ENCODE measurements at places on chromosomes 12 and 14. TPM values are rescaled to one million over a fixed set of nuclear protein-coding genes. Genes with fewer than 3 reads are reported as not detected.
A peak's percentile ranks its signal among the peaks of the same experiment; 100 is the strongest.

ST8SIA1 gene
- not detected for total RNA-seq

GRCh38 chr12:29110506-29111442 lies 38.3 kb upstream of the FAR2 start:
- no peak for DNase-seq

- DNase-seq = no peak
Measured at GRCh38 chr12:93080994-93081809, 152.1 kb upstream of the EEA1 start.

- DNase-seq = no peak
Measured at GRCh38 chr12:132204063-132204792, 60.0 kb downstream of the NOC4L start.

GRCh38 chr12:111838353-111838752 lies 3.7 kb upstream of the MAPKAPK5 start:
- DNase-seq = no peak

GRCh38 chr14:100340423-100340813 lies 17.3 kb downstream of the SLC25A47 start:
- DNase-seq = no peak

GRCh38 chr12:39173726-39174125 lies 268.3 kb upstream of the CPNE8 start:
- no peak for DNase-seq

RNFT2 gene
- total RNA-seq = 34.9 TPM

SLC6A13 gene
- total RNA-seq = 0.39 TPM

- DNase-seq = no peak
Measured at GRCh38 chr12:26286186-26286585, 90.8 kb downstream of the SSPN start.

TXNDC16 gene
- total RNA-seq = 2.7 TPM

RBP5 gene
- 0.22 TPM for total RNA-seq

GRCh38 chr14:101707068-101707842 lies 54.3 kb upstream of the PPP2R5C start:
- peak; percentile 70 for DNase-seq

TPH2 gene
- total RNA-seq = not detected

DNA sequence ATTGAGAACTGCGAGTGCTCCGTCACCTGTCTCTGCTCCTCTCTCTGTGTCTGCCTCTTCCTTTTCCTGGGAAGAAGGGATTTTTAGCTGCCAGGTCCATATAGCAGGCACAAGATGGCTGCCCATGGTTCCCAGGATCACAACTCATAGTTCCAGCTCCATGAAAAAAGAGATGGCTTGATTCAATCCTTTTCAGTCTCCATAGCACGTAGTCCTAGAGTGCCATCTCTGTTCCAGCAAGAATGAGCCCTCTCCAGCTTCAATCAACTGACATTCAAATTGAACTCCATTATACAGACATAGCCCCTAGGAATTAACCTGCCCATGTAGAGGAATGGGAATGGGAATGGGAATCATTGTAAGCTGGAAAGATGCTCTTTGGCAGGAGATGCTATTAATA lies 34.7 kb upstream of the RTRAF start:
- no peak for DNase-seq

- no peak for DNase-seq
Measured at GRCh38 chr12:112216223-112216622, 90.9 kb downstream of the TRAFD1 start.

- DNase-seq = no peak
Measured at GRCh38 chr12:122352394-122352793, 70.1 kb downstream of the CLIP1 start.

DNA sequence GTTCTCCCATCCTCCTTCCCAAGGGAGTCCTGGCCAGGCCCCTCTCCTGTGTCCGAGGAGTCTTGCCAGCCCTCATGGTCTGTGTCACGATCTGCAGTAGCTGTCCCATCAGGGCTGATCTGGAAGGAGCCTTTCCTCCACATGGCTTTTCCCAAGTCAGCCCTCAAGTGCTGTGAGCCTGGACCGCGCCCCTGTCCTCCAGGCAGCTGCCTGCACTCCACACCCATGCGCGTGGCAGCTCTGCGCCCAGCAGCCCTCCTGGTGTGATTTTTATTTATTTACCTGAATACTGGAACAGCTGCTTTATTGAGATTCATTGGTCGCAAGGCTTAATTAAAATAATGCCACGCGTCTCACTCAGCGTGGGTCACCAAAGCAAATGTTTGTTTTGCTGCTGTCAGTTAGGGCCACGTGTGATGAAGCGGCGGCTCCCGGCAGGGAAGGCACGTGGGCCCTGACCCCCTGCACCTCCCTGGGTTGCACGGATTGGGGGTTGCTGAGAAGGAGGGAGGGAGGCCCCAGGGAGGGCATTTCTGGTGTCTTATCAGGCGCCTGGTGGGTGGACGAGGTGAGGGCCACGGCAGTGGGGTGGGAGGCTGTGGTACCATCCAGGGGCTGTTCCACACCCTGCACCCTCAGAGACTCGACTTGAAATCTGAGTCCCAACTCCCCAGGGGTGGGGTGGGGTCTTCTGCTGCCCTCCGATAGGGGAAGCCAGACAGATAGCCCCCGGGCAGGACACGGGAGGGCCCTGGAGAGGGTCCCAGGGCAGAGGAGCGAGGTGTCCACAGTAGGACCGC lies 206.3 kb upstream of the C14orf180 start:
- no peak for DNase-seq

SERPINA1 gene
- total RNA-seq = 9.1 TPM

KLHL33 gene
- 0.05 TPM for total RNA-seq

DIO2 gene
- 0.10 TPM for total RNA-seq

GRCh38 chr12:40436564-40436963 lies 211.8 kb downstream of the LRRK2 start:
- DNase-seq = no peak

OTOGL gene
- total RNA-seq = not detected

GRCh38 chr14:52596320-52596719 lies 43.7 kb downstream of the GPR137C start:
- DNase-seq = no peak

DNA sequence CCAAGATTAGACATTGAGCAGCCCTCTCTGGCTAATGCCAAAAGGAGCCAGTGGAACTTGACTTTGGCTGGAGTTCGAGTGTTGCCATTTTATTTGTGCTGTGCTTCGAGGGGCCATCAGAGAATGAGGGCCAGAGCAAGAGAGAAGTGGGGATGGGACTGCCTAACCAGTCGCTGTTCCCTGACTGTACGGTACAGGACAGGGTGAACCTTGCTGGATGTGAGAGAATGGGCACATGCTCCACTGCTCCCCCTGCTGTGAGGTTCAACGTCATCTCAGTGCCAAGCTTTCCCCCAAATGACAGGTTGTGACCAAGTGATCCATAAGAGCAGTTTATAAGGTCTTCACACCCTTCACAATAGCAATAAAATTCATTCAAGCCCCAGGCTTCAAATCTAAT lies 55.1 kb upstream of the BCL11B start:
- DNase-seq = no peak

LMO3 gene
- 0.34 TPM for total RNA-seq

GRCh38 chr12:104121001-104121400 lies 17.0 kb downstream of the NFYB start:
- no peak for DNase-seq

ESPL1 gene
- 50.3 TPM for total RNA-seq

DNA sequence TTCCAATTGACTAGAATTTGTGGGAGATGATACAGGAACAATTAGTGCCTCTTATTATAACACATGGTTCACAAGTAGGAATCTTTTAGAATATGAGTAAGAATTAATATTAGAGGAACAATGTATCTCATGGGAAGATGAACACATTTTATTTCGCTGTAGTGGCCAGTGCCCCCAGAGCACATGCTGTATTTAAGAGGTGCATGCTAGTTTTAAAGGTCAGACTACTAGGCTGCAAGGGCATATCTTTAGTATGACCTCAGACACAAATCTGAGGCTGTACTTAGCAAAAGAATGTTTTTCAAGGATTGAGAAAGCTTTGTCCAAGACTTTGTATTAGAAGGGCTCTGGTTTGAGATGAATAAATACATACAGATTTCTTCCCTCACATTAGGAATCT lies 586.9 kb downstream of the CCER1 start:
- no peak for DNase-seq

- DNase-seq = no peak
Measured at GRCh38 chr12:114190971-114191370, 215.0 kb downstream of the TBX5 start.

SLC25A47 gene
- 0.17 TPM for total RNA-seq
